Activated CD8-positive, alpha-beta memory T cell treated with anti-CD3 and anti-CD28 coated beads for 48 hours (primary cell): ENCODE measurements at places on chromosomes 13 and 19.

- DNase-seq: no peak
Observed at GRCh38 chr19:41295499-41295898, 14.5 kb upstream of the CCDC97 start.

- no peak for DNase-seq
Observed at GRCh38 chr13:110359840-110360301, 52.8 kb downstream of the COL4A2 start.

GRCh38 chr13:98941126-98941525, 36.7 kb downstream of the DOCK9 start:
- DNase-seq: no peak

- no peak for DNase-seq
Observed at GRCh38 chr13:60094385-60095088, 69.2 kb downstream of the DIAPH3 start.

- no peak for DNase-seq
Observed at GRCh38 chr19:45171211-45171623, 6.8 kb downstream of the TRAPPC6A start.

- no peak for DNase-seq
Observed at GRCh38 chr13:33934951-33935371, 117.0 kb downstream of the RFC3 start.
